ENCODE measurements at places on chromosomes 2 and 18.
A peak's percentile ranks its signal among the peaks of the same experiment; 100 is the strongest.

DNA sequence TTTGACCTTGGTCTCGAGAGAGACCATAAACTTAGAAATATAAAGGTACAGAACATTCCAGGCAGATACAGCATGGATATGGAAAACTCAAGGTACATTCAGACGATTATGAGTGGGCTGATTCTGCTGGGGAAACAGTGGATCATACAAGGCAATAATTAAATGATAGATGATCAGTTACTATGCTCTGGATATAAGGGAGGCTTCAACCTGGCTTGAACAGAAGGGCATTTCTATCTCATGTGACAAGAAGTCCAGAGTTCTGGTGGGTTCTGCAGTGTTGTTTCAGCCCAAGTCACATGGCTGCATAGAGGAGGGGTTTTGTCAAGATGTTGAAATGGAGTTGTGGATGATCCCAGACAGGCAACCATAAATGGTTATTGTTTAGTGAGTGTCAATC, 23.5 kb downstream of the MYO5B start:
- no peak for DNase-seq

GRCh38 chr2:102424754-102425153, 1.8 kb downstream of the IL18RAP start:
- DNase-seq = no peak

DNA sequence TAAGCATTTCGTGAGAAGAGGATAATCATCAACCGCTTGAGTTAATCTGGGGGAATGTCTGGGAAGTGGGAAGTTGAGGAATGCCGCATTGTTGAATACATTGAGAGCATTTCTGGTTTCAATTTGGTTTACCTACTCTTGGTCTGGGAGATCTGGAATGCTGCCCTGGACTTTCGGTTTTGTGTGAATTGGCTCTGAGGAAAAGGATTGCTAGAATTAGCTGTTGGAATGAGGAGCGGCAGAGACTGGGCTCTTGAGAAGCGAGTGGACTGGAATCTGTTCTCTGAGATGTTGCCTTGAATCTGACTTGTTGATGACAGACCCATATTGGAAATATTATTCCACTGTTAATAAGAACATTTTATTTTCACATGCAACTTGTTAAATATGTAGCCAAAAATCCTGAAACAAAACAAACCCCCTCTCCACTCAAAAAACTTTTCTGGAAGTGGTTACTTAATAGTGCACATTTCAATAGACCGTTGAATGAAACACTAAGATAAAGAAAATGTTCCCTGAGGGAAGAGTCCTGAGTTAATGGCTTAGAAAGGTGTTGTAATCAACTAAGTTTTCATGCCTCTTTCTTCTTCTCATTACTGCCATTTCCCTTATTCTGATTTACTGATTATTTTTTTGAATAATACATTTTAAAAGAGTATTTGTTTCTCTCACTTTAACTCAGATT, 50.8 kb downstream of the PTPRM start:
- no peak for DNase-seq

DNA sequence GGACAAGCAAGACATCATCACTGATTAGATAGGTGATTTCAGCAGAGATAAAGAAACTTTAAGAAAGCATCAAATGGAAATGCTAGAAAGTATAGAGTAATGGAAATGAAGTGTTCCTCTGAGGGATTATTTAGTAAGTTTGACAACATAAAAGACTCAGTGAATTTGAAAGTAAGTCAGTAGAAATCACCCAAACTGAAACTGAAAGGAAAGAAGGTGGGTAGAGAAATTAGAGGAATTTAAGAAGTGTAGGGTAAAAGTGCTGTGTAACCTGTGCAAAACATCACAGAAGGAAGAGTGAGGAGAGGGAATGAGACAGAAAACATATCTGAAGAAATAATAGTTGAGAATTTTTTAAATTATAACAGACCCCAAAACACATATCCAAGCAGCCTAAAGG, 343.1 kb downstream of the CBLN2 start:
- no peak for DNase-seq

DNA sequence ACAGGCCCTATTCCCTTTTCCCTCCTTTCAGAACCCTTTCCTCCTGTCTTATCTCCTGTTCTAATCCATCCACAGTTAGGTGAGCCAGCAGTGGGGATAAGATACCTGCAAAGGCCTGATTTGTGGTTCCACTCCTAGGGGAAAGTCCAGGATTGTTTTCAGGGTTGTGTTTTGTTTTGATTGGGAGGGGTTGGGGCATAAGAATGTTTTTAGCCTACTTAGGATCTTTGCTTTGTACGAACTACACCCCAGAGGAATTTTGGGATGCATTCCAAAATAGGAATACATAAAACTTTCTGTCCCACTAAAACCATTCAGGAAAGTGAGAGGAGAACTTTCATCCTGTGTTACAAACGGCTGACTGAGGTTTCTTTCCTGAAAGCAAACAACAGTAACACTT, 150.8 kb upstream of the PGAP1 start:
- DNase-seq = no peak

GRCh38 chr2:192119536-192119935, 75.2 kb downstream of the TMEFF2 start:
- DNase-seq = no peak

DNA sequence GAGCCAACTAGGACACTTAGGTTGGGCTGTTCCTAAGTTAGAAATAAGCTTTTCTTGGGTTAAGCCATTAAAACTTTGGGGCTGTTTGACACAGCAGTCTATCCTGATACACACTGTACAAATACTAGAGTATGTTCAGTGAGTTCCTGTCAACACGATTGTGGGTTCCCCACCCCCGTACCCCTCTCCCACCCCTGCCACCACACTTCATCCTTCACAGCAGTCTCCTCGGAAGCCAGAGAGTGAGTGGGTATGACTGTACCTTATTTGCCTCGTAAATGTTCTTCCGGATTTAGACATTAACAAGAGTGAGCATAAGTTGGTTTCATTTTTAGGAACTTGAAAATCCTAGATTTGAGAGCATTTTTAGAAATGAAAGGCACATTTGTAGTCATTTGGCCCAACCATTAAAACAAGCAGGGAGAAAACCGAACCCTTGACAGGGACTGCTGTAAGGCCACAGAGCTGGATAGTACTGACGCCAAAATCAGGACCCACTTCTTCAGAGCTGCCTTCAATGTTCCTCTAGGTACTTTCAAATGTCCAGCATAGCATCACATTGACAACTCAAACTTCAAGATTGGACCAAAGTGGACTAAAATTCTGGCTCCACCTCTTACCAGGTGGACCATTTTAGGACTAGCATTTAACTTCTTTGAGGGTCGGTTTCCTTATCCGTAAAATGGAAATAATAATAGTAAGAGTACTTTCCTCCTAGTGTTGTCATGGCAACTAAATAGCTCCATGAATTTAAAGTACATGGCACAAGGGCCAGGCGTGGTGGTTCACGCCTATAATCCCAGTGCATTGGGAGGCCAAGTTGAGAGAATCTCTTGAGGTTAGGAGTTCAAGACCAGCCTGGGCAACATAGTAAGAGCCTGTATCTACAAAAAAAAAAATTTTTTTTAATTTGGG, 166.3 kb upstream of the SERTAD2 start:
- DNase-seq = peak; percentile 15

DNA sequence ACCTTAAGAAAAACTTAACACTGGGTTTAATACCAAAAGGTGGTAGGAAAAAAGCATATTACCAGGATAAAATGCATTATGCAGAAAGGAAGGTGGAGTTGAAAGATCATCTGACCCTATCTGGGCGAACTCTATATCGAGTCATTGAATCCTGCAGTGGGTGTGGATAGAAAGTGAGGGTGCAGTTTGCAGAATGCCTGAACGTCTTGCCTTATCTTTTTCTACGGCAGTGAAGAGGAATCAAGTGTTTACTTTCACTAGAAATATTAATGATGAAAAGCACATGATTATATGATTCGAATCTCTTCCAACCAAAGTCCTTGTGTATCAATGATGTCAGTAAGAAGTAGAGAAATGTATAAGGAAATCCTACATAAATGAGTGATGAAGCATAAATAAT, 4.3 kb upstream of the CAVIN2 start:
- DNase-seq = no peak

- no peak for DNase-seq
Observed at GRCh38 chr2:238169048-238169707, 10.4 kb downstream of the ERFE start.

- no peak for DNase-seq
Observed at GRCh38 chr2:98134172-98135005, 47.4 kb downstream of the VWA3B start.

- DNase-seq = no peak
Observed at GRCh38 chr18:48033790-48034650, 103.6 kb upstream of the SMAD2 start.
